ENCODE measurements at places on chromosomes 6 and 20. TPM values are rescaled to one million over a fixed set of nuclear protein-coding genes. Genes with fewer than 3 reads are reported as not detected.

IYD gene
- not detected for total RNA-seq

EYA2 gene
- 0.32 TPM for total RNA-seq

CLDN20 gene
- total RNA-seq: not detected

- no peak for DNase-seq
These were observed 423.9 kb downstream of the CDC5L start for GRCh38 chr6:44811456-44811855.

GRCh38 chr6:143128681-143129015, 68.0 kb downstream of the AIG1 start:
- no peak for DNase-seq

GRCh38 chr20:11401988-11402387, 515.7 kb upstream of the BTBD3 start:
- DNase-seq: peak; percentile 18

- peak; percentile 30 for DNase-seq
These were observed 336.8 kb downstream of the HDGFL1 start for GRCh38 chr6:22906091-22906549.

GRCh38 chr20:58891086-58891717, 38.7 kb downstream of the GNAS start:
- DNase-seq: peak; percentile 68

- DNase-seq: no peak
These were observed 151.5 kb downstream of the BFSP1 start for GRCh38 chr20:17379651-17380050.

DNA sequence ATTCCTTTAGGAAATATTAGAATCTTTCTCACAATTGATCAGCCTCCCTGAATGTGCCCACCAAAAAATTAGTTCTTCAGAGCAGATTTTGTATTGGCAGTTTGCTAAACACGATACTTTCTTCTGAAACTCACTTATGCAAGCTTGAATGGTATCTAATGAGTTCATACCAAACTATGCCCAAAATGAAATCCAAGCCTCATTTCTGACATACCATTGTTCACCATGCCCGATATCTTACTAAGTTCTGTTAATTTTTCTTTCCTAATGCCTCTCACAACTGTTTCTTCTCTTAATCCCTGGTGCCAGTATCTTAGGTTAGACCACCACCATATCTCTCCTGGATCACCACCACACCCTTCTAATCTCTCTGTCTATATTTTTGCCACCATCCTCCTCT, 755.9 kb downstream of the KIF16B start:
- no peak for DNase-seq

GRCh38 chr6:11918739-11919605, 93.1 kb upstream of the HIVEP1 start:
- DNase-seq: no peak

DNA sequence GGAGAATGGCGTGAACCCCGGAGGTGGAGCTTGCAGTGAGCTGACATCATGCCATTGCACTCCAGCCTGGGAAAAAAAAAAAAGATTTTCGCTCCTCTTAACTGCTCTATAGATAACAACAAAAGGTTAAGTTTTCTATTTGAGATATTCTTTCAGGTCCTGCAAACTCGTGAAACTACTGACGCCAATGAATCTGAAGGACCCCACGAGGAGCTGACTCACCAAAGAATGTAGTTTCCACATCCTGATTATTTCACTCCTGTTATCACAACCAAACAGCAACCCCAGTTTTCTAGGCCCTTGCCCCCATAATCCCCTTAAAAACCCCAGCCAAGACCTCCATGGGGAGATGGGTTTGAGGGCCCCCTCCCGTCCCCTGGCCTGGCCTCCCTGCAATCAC, 58.7 kb downstream of the OTOR start:
- no peak for DNase-seq

DNA sequence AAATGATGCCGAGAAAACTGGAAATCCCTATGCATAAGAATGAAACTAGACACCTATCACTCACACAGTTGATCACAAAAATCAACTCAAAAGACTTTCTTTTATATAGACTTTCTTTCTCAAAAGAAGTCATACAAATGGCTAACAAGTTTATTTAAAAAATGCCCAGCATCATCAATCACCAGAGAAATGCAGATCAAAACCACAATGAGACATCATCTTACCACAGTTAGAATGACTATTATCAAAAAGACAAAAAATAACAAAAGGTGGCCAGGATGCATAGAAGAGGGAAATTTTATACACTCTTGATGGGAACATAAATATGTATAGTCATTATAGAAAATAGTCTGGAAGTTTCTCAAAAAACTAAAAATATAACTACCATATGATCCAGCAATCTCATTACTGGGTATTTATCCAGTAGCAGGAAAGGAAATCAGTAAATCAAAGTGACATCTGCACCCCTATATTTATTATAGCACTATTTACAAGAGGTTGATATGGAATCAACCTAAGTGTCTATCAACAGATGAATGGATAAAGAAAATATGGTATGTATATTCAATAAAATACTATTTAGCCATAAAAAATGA, 3.4 kb upstream of the RNF217 start:
- DNase-seq: no peak

DNA sequence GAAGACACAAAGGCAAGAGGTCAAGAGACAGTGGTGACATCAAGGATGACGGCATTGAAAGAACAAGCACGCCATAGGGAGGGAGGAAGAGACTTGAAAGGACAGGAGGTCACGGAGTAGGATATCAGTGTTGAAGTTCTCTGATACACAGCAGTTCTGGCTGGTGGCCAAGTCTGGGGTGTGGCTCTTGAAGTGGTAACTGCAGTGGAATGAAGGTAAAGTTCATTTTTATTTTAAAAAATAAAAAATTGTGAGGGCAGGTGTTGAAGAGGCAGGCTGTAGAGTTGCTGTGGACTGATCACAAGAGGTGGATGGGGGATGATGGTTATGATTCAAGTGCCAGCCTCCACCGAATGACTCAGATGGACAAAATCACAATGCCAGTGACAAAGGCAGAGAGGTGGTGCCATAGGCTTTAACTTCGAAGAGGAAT, 53.2 kb upstream of the BMP2 start:
- peak; percentile 9 for DNase-seq

GRCh38 chr6:55604021-55604420, 25.0 kb upstream of the HMGCLL1 start:
- DNase-seq: no peak

DNA sequence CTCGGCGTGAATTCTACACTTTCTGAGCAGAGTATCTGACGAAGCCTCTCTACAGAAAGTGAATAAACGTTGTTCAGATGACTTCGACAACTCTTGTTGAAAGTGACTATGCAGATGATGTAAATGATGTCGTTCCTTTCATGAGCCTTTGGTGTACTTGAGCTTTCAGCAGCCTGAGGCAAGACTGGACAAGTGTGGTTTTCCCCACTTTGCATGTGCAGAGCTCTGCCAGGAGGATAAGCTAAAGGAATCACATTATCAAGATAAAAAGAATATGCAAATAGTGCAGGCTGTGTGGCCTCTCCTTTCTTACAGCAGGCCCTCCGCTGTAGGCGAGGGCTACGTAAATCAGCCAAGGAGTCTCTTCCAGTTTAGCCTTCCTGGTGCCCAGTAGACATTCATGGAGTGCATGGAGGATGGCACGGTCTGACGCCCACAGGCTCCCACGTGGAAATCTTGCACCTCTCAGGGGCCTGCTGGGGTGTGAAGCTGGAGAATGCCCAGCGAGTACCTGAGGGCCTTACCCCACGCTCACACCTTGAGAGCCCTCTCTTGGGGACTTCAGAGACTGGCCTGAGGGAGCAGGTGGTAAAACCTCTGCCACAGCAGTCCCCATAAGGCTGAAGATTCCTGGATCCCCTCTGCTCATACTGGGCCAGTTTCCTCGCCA, 54.9 kb downstream of the RPP40 start:
- no peak for DNase-seq

GRCh38 chr6:47737406-47737805, 39.0 kb downstream of the ADGRF4 start:
- DNase-seq: no peak

DNA sequence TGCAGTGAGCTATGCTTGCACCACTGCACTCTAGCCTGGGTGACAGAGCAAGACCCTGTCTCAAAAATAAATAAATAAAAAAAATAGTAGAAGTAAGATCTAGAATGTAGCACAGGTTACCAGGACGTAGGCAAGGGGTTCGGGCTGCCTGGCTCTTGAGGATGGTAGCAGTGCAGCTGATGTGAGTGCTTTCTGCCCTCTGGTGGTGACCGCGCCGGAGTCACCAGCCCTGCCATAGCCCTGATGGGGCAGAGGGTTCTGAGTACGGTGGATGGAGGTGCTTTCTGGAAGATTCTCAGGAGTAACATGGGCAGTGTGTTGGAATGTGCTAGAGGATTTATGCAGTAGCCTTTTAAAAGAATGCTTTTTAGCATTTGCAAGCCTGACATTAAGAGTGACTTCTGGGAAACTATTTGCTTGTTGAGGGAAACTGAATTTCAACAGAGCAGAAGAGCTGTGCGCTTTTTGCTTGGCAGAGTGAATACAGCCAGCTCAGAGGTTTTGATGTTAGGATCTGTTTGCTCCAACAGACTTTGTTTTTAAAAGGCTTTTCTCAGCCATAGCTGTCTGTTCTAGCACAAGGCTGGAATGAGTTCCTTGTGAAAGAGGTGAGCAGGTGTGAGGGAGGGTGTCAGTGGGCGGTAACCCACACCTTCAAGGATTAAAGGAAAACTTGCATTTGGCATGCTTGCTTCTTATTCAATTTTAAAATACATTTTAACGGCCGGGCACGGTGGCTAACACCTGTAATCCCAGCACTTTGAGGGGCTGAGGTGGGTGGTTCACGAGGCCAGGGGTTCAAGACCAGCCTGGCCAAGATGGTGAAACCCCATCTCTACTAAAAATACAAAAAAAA, 65.9 kb downstream of the PTPN1 start:
- DNase-seq: peak; percentile 57

DNA sequence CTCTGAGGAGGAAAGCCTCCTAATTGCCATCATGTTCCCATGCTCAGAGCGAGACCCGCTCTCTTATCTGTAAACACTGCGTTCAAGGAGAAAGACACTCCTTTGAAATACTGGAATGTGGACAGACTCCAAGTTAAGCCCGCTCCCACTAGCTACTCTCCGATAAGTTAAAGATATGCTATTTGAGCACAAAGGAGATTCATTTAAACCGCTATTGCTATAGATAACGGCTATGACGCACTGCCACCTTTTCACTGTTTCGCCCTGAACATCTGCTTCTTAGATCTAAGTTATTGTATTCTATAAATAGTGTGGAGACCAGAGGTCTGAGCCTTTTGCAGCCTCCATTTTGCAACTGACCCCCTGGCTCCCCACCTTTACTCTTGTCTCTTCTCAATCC, 82.3 kb downstream of the GPX5 start:
- no peak for DNase-seq

GRCh38 chr20:25622450-25623224, 1.2 kb downstream of the NANP start:
- DNase-seq: no peak
